ENCODE measurements at places on chromosomes 16 and 17.

- DNase-seq: peak; percentile 66
Measured at GRCh38 chr16:85610059-85610445, 3.1 kb upstream of the GSE1 start.

DNA sequence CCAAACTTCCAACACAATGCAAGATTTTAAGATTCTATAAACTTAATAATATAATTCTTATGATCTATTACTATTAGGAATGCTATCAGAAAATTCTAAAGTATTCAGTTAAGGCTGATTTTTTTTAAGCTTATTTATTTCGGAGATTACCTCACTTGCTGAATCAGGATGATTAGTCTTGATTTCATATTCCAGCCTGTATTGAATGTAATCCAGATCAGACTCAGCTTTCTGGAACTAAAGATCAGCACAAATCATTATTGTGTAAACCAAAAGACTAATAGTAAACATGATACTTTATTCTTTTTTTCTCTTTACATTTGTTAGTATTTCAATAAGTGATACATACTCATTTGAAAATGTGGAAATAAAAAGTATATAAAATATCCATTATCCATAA is 23.9 kb downstream of the SKA2 start:
- DNase-seq: no peak

- DNase-seq: no peak
Measured at GRCh38 chr17:72426321-72426720, 305.5 kb downstream of the SOX9 start.

GRCh38 chr16:28542646-28543045 is 3.9 kb upstream of the NUPR1 start:
- DNase-seq: no peak

GRCh38 chr16:70649300-70649699 is 2.9 kb downstream of the IL34 start:
- DNase-seq: peak; percentile 1
